Calu3 (cell line): ENCODE measurements at places on chromosomes 12 and 14. TPM values are rescaled to one million over a fixed set of nuclear protein-coding genes. Genes with fewer than 3 reads are reported as not detected.

RAP1B gene
- 158 and 159 TPM in 2 replicates for total RNA-seq

TAS2R13 gene
- total RNA-seq = 1.8 and 2.5 TPM in 2 replicates

- peaks cover 12% of the 10 kb centered on the region for H3K36me3 ChIP-seq
- DNase-seq = no peak
- no peaks in the 10 kb centered on the region for H3K27me3 ChIP-seq
- no peak overlapping the region for H3K4me3 ChIP-seq
Observed at GRCh38 chr12:47188576-47189441, 109.0 kb upstream of the AMIGO2 start.

- H3K4me1 ChIP-seq = peaks cover 19% of the 10 kb centered on the region
- H3K36me3 ChIP-seq = no peaks in the 10 kb centered on the region
- DNase-seq = peak; percentile 38
- no peak overlapping the region for H3K4me3 ChIP-seq
Observed at GRCh38 chr12:81859521-81859920, 100.4 kb upstream of the PPFIA2 start.

RD3L gene
- total RNA-seq = not detected in 2 replicates

- no peak overlapping the region for H3K4me3 ChIP-seq
- no peak overlapping the region for H3K27ac ChIP-seq
- H3K4me1 ChIP-seq = no peaks in the 10 kb centered on the region
- H3K36me3 ChIP-seq = no peaks in the 10 kb centered on the region
Observed at GRCh38 chr14:79705126-79705894, 506.0 kb downstream of the DIO2 start.

CMA1 gene
- not detected in 2 replicates for total RNA-seq

- no peak overlapping the region for H3K27ac ChIP-seq
- peaks cover 43% of the 10 kb centered on the region for H3K4me1 ChIP-seq
- H3K27me3 ChIP-seq = no peaks in the 10 kb centered on the region
- DNase-seq = no peak
- H3K36me3 ChIP-seq = peaks cover 18% of the 10 kb centered on the region
Observed at GRCh38 chr12:10363658-10363913, 26.3 kb downstream of the KLRK1 start.

HVCN1 gene
- 0.71 and 0.99 TPM in 2 replicates for total RNA-seq

DNA sequence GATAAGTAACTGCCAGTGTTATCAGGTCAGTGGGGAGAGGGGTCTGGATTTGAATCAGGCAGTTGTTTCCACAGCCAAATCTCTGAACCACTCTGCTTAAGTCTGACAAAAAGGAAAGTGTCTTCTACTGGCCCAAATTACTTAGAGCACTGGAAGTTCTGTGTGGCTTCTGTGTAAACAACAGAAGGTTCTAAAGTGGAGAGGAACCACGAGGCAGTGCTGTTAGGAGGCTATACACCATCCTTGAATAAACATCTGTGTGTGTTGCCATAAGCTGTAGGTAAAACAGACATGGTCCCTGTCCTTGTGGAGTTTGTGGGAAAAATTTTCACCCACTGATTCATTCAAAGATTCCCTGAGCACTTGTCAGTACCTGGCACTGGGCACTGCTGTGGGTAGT is 50.0 kb downstream of the GALNT4 start:
- DNase-seq = no peak
- H3K36me3 ChIP-seq = peaks cover 7% of the 10 kb centered on the region
- H3K4me1 ChIP-seq = peaks cover 43% of the 10 kb centered on the region
- H3K4me3 ChIP-seq = no peak overlapping the region
- no peaks in the 10 kb centered on the region for H3K27me3 ChIP-seq

DNA sequence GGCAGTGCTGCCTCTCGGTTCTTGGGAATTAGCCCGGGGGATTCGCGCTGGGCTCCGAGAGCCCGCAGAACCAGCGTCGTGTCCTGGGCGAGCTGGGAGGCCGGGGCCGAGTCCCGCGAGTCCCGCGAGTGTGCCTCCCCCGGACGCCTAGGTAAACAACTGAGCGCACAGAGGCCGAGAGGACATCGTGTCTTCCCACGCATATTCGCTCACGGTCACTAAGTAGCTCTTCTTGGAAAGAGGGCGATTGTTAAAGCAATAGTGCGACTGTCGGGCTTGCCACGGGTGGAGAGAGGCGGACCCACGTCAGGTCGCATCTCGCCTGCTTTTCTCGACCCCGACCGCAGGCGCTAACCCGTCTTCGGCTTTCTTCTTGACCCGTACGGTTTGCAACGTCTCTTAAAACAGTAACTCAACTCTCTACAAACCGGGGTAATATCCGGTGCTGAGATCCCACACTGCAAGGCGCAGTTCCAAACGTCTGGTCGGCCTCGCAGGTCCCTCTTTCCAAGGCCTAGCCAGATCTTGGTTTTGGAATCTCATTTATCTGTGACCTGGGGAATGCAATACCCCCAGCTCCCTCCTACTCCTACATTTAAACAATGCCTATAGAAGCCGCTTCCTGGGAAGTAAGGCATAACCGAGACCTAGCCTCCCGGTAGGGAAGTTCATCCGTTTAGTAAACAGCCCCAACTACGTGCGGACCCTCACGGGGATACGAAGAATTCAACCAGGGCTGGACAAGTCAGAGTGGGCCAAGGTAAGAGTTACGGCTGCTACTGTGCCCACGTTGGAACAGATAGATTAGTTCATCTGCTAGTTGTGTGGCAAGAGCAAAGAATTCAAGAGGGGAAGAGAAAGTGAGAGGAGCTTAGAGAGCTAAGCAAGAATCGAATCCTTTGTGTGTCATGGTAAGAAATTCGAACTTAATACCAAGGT is 736 bp upstream of the PHLDA1 start:
- H3K27ac ChIP-seq = peak overlapping the region; percentile 98
- peaks cover 38% of the 10 kb centered on the region for H3K4me1 ChIP-seq
- no peaks in the 10 kb centered on the region for H3K27me3 ChIP-seq
- peak overlapping the region; percentile 86 for H3K4me3 ChIP-seq
